ENCODE measurements at places on chromosomes 5 and 9.

GRCh38 chr5:133846478-133847226 is 121.8 kb downstream of the C5orf15 start:
- DNase-seq: no peak

GRCh38 chr5:132353486-132353995 is 16.0 kb upstream of the SLC22A5 start:
- DNase-seq: no peak

DNA sequence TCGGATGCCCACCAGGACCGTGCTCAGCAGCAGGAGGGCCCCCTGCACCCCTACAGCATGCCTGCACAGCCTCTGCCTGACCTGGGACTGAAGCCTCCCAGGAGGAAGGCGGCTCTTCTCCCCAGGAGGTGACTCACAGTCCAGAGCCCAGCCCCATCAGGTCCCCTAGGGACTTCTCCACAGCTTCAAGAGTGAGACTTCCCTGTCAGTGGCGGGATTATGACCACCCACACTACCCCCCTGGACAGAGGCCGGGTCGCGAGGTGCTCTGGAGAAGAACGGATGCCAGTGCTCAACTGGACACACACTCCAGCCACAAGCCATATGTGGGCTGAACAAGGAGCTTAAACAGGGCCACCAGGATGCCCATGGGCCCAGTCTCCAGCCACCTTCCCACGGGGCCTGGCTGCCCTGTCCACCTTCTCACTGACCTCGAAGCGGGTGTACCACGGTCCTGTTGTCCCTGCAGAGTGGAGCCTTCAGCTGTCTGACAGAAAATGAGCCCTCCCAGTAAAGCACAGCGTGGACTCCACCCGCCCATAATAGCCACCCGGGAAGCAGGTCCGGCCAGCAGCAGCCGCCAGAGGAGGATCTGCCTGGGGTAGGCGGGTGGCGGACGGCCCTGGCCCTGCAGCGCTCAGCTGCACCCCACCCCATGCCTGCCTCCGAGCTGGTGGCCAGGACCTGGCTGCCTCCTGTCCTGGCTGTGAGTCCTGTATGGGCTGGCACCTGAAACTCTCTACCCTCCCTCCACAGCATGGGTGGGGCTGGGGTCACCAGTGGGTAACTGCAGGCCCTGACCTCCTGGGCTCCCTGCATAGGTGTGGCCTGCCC is 54.7 kb downstream of the SEMA4D start:
- no peak for DNase-seq

GRCh38 chr5:91357012-91357634 is 26.0 kb downstream of the ARRDC3 start:
- no peak for DNase-seq

DNA sequence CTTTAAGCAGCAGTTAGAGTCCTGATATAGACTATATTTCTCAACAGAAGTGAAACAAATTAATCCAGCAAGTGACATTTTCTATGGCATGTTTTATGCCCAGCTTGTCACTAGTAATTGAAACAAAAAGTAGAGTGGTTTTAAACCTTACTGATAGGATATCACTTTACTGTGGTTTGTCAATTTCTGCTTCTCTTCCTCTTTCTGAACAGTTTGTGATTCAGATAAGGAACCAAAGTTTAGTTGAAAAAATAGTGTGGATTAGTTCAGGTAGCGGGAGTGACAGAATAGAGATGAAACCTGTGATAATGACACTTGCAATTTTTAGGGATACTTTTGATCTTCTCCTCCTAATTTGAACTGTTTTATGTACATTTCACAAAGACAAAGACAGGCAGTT is 485.7 kb upstream of the EDIL3 start:
- no peak for DNase-seq

- no peak for DNase-seq
Observed at GRCh38 chr5:160272264-160272663, 40.1 kb downstream of the CCNJL start.

GRCh38 chr5:39714036-39714698 is 289.4 kb upstream of the DAB2 start:
- DNase-seq: no peak

GRCh38 chr5:134275822-134276221 is 49.9 kb upstream of the PPP2CA start:
- DNase-seq: no peak

DNA sequence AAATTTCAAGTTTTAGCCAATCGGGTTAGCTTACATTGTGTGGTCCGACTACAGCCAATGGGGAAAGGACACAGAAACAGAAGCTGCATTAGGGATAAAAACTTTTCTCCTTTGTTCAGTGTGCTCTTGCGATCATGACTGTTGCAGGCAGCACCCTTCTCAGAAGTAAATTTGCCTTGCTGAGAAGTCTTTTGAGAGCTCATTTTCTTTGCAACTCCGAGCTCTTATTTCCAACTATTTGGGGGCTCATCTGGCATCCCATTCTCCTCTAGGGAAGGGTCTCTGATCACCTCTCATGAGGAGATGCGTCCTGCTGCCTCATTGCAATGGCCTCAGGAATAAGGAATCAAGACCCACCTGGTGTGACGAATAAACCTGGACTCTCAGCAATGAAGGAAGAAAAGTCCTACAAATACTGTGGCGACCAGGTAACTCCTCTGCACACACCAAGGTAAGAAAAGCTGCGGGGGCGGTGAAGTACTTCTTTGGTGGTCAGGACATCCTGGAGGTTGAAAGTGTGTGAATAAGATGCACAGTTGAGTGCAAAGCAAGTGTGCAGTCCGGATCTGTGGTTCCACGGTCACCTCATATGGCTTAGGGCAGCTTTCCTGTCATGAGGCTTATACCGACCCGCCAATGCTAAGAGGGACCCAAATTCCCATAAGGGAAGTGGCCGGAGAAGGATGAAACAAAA is 20.4 kb downstream of the CNOT8 start:
- DNase-seq: no peak

DNA sequence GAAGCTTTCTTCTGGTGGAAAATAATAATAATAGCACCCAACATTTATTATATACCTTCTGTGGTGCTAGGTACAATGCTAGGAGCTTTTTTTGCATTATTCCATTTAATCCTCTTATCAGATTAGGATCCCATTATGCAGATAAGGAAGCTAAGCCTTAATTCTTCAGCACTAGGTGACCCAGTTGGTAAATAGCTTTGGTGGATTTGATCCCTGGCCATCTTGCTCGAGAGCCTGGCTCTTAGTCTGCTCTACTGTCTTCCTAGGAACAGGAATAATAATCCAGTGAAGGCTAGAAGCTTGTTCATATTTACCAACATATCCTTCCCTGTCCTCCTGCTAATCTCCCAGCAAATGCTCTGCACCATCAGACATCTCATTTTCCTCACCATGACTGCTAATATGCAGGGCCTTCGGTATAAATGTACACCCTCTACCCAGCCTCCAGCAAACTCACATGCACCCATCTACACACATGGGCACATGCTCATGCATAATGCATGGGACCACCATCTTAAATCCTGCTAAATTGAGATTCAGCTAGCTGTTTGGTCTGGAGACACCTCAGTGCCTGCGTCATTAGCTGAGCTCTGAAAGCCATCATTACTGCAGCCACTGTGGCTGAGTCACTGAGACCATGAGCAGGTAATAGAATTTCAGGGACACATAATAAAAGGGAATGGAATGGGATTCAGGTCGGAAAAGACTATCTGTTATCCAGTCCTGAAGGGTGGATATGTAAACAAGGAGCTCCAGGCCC is 87.5 kb downstream of the TRIM32 start:
- DNase-seq: no peak

DNA sequence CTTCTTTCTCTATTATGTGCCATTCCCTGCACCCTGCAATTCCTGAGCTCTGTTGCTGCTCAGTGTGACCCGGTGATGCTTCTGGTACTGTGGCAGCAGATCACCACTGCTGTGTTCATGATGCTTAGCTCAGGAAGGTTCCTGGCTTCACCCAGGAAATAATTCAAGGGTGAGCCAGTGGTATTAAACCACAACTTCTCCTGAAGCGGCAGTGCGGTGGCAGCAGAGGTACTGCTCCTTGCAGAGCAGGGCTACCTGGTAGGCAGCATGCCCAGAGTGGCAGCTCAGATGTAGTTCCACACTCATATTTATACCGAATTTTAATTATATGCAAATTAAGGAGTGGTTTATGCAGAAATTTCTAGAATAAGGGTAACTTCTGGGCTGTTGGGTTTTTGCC is 213.8 kb upstream of the ZNF608 start:
- no peak for DNase-seq

Measured in NCI-H1105 (cell line).